ENCODE measurements at places on chromosomes 16 and 17.

GRCh38 chr17:82201498-82201910, 11.1 kb downstream of the CCDC57 start:
- no peak for DNase-seq

GRCh38 chr17:72710202-72710601, 382.3 kb downstream of the SLC39A11 start:
- no peak for DNase-seq

- DNase-seq, result no peak
Observed at GRCh38 chr16:84892097-84892496, 72.3 kb downstream of the CRISPLD2 start.

DNA sequence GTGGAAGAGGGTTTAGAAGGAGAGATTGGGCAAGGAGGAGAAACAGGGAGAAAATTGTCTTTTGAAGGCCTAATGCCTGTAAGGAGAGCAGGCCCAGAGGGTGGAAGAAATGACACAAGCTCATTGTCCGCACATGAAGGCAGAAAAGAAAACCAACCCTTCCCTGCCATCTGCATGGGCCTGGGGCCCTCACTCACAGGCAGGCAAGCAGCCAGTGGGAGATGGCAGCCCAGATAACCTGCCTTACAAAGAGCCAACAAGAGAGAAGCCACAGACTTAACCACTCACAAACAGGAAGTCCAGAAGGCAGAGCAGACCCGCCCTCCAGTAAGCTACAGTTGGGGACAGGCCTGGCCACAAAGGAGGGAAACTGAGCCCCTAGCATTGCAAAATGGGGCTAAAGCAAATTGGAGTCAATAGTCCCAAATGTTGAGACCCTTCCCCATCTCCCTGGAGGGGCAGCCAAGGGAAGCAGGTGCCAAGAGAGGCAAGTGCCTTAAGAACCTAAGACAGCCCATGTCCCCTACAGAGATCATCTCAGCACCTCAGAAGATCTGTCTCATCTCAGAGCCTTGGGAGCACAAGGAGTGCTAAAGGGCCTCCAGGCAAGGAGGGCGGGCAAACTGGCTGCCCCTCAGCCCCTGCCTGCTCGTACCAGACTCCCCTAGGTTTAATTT, 7.3 kb upstream of the TSPOAP1 start:
- DNase-seq, result no peak

- no peak for DNase-seq
Observed at GRCh38 chr17:8859804-8860430, 7.6 kb downstream of the PIK3R6 start.

DNA sequence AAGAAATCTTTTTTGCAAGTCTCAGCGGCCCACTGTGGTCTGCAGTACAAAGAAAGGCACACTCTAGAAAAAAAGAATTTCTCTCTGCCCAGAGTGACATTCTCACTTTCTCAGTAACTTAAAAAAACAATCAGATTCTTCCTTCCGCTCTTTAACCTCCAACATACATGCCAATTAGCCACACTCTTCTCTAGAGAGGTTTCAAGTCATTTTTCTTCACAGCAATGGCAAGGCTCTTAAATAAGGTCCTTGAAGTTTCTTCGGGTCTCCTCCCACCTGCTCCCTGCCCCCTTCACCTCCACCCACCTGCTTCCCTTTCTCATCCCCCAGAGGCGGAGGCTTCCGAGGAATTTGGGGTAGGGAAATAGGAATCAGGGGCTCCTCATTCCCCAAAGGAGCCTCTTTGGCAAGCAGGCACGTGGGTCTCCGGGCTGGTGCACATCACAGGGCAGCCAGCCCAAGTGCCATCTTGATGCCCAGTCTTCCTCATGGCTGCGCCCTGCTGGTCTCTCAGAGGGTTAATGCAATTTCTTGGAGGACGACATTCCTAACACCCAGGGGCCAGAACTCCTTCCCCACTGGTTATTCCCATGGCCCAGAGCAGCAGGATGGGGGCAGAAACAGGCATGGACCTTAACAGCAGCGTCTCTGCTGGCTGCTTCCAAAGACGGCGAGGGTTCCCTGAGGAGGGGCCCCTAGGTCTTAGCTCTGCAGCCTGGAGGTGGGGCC, 855 bp upstream of the MEOX1 start:
- DNase-seq, result no peak

DNA sequence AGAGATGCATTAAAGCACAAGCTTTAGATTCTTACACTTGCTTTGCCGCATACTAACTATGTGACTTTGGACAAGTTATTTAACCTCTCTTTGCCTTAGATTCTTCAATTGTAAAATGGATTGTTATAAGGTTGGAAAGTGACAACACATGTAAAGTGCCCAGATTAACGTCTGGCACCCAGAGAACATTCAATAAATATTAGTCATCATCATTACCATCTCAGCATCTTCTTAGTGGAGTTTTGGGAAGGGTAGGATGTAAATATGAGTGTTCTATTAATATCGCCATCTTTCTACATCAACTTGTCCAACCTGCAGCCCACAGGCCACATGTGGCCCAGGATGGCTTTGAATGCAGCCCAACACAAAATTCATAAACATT, 27.4 kb upstream of the FAM20A start:
- no peak for DNase-seq

GRCh38 chr17:8300627-8301242, 5.5 kb upstream of the SLC25A35 start:
- DNase-seq, result peak; percentile 30

DNA sequence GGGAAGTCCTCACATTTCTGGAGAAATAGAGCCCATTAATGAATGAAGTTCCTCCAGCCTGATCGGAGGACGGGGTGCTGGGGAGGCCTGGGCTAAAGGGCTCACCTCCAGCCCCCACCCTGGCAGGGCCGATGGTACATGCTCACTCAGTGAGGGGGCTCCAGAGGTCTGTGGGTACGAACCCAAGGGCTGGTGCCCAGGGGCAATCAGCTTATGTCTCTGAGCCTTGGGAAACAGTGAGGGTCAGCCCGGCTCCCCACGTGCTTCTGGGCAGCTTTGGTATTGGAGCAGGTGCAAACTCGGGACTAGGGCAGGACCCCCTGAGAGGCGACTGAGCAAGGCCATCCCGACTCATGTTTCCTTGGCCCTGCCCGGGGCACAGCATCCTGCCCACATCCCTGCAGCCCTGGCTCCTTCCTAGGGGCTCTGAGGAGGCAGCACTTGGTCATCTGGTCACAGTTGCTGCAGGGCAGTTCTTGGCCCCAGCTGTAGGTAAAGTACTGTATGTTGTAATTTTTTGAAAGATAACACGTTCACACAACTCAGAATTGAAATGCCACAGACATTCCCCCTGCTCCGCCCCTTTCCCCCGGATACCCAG, 969 bp upstream of the CETP start:
- DNase-seq, result no peak

DNA sequence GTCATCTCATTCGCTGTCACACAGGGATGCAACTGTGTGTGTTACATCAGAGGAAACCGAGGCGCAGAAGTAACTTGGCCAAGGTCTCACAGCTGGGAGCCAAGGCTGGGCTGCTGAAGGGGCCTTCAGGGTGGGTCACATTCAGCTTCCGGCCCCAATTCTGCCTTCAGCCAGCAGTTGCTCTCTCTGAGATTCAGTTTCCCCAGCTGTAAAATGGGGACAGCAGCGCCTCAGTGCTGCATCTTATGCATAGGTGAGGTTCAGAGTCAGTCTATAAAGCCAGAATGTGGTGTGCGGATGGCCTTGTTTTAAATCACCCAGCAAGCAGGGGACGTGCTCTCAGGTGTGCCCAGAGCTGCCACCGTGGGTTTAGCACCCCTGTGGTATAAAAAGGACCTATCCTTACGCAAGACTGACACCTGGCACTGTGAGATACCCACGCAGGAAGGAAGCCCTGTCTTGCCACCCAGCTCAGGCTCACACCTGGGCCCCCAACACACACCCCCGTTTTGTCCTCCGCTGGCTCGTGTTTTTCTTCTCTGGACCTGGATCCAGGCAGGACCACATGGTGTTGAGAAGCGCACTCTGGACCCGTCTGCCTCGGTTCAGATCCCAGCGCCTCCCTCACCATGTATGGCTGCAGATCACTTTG, 94.6 kb upstream of the GSE1 start:
- no peak for DNase-seq

GRCh38 chr16:23729503-23730424, 16.7 kb upstream of the ERN2 start:
- DNase-seq, result no peak

DNA sequence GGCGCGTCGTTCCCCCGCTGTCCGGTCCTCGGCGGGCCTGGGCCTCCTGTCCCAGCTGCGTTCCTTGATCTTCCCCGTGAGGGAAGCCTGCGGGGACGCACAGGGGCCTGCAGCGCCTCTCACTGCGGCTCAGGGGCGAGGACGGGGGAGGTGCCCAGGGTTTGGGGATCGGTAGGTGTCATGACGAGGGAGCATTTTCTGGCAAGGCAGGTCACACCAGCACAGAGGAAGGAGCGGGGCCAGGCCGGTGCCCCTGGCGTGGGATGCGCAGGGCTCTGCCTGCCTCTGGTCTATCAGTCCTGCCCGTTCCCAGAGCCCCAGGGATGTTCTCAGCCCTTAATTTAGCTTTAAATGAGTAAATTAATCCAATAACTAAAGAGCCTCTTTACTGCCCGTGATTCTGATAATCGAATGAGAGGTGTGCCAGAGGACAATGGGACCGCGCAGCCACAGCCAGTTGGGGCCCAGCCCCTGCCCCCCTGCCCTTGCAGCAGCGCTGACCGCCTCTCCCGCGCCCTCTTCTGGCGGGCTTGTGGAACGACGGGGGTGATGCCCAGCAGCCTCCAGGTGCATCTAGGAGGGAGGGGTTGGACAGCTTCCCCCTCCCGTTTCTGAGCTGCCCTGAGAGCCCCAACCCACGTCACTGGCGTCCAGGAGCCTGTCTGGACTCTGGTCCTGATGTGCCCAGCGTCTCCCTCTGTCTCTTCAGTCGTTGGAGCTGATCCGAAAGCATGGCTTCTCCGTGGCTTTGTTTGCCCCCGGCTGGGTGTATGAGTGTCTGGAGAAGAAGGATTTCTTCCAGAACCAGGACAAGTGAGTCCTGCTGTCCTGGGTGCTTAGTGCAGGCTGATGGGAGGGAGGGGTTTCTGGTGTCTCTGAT, 7.9 kb downstream of the ENGASE start:
- DNase-seq, result no peak

DNA sequence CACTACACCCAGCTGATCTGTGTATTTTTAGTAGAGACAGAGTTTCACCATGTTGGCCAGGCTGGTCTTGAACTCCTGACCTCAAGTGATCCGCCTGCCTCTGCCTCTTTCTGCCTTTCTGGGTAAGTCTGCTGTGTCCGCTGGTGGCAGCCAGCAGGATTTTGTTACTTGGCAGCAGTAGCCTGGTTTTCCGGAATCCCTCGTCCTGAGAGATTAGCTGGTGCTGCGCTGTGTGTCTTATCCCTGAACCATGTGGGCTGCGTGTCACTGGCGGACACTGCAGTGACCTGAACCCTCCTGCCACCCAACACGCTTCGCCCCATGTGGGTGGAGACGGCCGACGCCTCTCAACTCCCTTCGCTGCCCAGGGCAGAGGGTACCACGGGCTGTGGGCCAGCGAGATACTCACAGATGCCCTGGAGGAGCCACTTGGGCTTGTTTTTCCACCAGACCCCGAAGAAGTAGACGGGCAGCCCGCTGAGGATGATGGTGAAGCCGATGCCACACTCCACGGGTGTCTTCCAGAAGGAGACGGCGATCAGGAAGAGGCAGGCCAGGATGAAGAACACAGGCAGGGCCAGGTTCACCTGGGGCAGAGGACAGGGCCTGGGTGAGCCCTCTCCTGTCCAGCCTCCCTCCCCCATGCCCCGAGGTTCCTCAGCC, 35.2 kb downstream of the SLC7A5 start:
- DNase-seq, result no peak

GRCh38 chr16:11431915-11432465, 86.7 kb downstream of the RMI2 start:
- DNase-seq, result no peak

- no peak for DNase-seq
Observed at GRCh38 chr16:57473176-57473840, 10.8 kb downstream of the POLR2C start.

- no peak for DNase-seq
Observed at GRCh38 chr16:2056681-2057407, 9.1 kb downstream of the TSC2 start.

DNA sequence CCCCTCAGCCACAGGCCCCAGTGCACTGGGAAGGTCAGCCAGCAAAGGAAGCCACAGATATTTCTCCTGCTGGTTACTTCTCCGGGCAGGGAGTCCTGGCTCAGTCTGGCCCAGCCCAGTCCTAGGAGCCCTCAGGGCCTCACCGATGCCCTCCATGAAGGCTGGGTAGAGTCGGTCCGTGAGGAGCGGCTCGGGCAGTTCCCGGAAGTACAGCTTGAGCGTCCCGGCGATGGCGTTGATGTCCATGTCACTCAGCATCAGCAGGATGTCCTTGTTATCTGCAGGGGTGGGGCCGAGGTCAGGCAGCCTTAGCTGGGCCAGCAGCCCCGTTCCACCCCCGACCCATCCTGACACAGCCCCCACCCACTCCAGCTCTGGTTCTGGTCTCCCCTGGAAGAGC, 13.7 kb downstream of the TIMM22 start:
- DNase-seq, result no peak

- DNase-seq, result no peak
Observed at GRCh38 chr16:25052151-25052511, 37.0 kb upstream of the ARHGAP17 start.

- DNase-seq, result no peak
Observed at GRCh38 chr16:30778549-30779244, 8.3 kb downstream of the ZNF629 start.

GRCh38 chr16:55701442-55702319, 45.9 kb downstream of the SLC6A2 start:
- no peak for DNase-seq

GRCh38 chr16:58157951-58158540, 28.9 kb upstream of the CFAP20 start:
- DNase-seq, result no peak

GRCh38 chr16:87707097-87707496, 58.7 kb downstream of the KLHDC4 start:
- no peak for DNase-seq

DNA sequence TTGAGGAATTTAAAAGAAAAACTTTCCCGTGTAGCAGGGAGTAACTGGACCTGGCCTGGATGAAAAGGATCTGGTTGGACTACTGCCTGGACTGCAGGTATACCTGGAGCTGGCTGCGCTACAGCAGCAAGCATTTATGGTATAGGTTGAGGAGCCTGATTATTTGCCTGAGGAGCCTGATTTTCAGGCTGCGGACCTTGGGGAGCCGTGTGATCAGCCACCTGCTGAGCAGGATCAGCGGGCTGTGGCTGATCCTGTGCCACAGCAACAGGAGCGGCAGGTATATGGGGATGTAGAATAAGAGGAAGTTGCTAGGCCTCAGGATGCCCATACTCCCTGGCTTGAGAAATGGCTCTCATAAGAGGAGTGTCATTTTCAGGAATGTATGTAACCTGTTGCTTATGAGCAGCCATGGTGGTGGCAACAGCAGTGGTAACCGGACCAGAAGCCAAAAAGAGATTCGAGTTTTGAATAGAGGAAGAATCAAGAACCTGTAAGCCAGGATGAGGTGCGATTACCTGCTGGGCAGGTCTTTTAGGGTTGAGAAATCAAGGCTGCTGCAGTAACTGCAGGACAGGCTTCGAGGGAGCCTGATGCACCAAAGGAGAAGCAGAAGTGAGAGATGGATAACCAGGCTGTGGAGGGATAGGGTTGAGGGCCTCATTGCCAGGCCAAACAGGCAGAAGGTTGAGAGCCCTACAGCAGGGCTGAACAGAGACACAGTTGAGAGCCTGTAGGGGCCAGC, 60.9 kb upstream of the ARL4D start:
- DNase-seq, result no peak
